Activated T-helper 1 cell treated with anti-CD3 and anti-CD28 coated beads, Interleukin-2, amount 50 U/mL, for 16 hours (primary cell): ENCODE measurements at places on chromosomes 2 and 18.

- no peak for DNase-seq
These were observed 36.9 kb downstream of the RPL37A start for GRCh38 chr2:216535454-216535995.

DNA sequence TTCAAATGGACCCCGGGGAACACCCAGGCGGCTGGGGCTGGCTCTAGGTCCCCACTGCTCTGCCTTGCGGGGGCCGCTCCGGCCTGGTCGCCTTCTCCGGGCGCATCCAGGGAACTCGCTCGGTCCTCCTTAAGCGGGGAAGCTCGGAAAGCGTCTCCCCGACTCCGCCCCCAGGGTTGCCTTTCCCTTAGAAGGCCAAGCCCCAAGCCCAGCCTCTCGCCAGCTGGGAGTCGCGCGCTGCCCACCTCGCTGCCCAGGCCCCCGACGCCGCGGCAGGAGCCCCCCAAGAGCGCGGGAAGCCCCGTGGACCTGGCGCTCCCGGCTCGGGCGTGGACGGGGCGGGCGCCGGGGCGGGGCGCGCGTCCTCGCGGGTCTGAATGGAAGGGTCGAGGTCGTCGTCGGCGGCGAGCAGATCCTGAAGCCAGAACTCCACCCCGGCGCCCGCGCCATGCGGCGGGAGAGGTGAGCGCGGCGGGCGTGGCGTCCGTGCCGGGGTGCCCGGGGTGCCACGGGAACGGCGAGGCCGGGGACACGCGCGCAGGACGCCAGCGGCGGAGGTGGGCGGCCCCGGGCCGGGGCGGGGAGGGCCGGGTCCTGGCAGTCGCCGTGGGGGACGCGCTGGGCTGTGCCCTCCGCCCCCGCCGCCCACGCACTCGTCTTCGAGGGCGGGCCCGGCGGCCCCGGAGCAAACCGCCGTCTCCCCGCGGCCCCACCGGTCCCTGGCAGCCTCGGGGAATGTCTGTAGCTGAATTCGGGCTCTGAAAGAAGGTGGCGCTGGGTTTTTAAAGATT lies at the start of gene BOK:
Gene BOK (plus strand): TSS at position 214 of the 791 bp plus-strand sequence. CDS start 739 bp downstream, outside the sequence.
- DNase-seq, result no peak

GRCh38 chr2:169265591-169265990 lies 96.7 kb downstream of the LRP2 start:
- no peak for DNase-seq

- DNase-seq, result no peak
These were observed 528 bp upstream of the PCGF1 start for GRCh38 chr2:74507926-74508520.

- DNase-seq, result no peak
These were observed 3.2 kb upstream of the SERPINE2 start for GRCh38 chr2:224042191-224042696.

GRCh38 chr2:40658941-40659340 lies 207.1 kb upstream of the SLC8A1 start:
- no peak for DNase-seq

- no peak for DNase-seq
These were observed 9.3 kb upstream of the NPC1 start for GRCh38 chr18:23595591-23595990.

DNA sequence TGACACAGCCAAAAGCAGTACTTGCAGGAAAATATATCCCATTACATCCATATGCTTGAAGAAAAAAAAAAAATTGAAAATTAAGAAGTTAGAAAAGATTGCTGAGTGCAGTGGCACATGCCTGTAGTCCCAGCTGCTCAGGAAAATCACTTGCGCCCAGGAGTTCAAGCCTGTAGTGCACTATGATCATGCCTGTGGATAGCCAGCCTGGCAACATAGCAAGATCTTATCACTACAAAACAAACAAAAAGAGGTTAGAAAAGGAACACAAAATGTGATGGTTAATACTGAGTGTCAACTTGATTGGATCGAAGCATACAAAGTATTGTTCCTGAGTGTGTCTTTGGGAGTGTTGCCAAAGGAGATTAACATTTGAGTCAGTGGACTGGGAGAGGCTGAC lies 361.9 kb downstream of the NYAP2 start:
- DNase-seq, result no peak

DNA sequence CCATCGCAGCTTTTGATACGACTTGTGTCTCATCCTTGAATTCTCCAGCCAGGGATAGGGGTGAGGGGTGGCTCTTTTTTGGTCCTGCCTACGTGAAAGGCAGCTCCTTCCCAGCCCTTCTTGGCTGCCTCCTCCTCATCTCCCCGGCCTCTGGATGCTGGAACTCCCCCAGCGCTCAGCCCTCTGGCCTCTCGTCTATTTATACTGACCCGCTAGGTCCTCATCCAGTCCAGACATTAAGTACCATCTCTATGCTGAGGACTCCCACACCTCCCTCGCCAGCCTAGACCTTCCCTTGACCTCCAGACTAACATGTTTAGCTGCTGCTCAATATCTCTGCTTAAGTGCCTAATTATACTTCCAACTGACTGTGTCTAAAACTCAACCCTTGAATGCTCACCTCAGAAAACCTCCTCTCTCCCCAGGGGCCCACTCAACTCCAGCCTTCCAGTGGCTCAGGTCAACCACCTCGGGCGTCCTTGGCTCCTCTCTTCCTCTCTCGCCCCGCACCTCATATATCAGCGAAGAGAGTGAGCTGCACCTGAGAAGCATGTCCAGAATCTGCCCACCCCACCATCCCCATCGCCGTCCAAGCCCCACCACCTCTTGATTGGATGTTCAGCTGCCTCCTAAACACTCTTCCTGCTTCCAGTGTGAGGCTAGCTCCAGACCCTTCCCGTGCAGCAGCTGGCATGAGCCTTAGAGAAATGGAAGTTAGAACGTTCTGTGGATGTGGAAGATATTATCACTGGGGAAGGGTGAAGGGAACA lies 34.8 kb downstream of the TOGARAM2 start:
- no peak for DNase-seq

- no peak for DNase-seq
These were observed 725.5 kb upstream of the ZEB2 start for GRCh38 chr2:145245268-145245870.

DNA sequence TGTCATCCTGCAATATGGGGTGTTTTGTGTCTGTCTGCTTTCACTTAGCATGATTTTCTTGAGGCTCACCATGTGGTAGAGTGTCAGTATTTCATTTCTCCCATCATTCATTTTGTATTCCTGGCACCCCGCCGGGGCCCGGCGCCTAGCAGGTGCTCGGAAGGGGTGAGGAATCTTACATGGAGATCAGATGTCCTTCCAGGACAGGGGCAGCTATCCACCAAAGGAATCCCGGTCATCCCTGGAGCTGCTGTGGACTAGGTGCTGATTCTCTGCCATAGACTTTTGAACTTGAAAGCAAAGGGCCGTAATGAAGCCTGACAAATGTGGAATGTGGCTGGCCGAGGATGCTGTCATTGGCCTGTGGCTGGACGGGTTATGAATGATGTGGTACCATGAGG lies 2.4 kb downstream of the PRELID3A start:
- DNase-seq, result no peak

DNA sequence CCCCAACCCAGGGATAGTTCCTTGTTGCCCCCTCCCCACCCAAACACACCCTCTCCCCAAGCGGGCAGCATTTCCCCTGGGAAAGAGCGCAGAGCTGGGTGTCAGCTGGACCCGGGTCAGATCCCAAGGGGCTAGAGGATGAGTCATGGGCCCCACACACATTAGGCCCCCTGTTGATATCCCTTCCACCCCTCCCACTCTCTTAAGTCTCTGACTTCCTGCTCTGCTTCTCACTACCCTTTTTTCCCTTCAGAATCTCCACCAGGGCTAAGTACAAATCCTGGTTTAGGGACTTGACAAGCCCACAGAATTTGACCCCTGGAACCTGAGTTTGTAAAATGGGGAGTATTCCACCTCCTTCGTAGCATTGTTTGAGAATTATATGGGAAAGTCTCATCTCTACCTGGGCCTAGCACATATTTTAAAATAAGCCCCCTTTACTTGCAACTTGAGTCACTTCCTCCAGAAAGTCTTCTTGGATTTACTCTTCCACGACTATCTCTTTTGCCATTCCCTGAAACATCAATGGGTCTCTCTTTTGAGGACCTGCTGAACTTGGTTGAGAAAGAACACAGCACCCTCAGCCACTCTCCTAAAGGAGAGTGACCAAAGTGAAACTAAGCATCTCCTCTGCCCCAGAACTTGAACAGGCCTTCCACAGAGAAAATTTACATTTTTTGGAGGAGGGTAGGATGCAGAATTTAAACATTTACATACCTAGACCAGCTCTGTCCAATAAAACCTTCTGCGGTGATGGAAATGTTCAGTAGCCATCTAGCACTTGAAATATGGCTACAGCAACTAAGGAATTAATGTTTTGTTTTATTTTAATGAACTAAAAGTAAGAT lies 4.7 kb downstream of the RTKN start:
- DNase-seq, result no peak

DNA sequence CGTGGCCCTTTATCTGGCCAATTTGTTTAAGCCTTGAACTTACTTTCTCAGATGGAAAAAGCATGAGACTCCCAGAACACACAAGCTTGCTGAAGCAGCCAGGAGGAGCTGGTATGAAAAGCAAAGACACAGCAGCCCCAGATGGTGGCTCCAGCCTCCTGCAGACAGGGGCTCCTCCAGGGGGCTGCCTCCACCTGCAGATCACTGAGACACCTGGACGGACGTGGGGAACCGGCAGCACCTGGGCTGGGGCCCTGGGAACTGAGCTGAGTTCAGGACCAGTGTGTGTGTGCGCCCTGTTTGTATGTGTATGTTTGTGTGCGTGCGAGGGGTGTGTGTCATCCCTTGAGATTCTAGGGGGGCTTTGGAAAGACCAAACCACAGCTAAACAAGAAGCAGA lies 8.6 kb downstream of the CYS1 start:
- no peak for DNase-seq

- DNase-seq, result no peak
These were observed 64.2 kb downstream of the STRADB start for GRCh38 chr2:201515573-201516246.

- DNase-seq, result no peak
These were observed 26.7 kb downstream of the PDCL3 start for GRCh38 chr2:100589527-100589926.

- no peak for DNase-seq
These were observed 486.9 kb upstream of the RAB6C start for GRCh38 chr2:129492548-129492947.

DNA sequence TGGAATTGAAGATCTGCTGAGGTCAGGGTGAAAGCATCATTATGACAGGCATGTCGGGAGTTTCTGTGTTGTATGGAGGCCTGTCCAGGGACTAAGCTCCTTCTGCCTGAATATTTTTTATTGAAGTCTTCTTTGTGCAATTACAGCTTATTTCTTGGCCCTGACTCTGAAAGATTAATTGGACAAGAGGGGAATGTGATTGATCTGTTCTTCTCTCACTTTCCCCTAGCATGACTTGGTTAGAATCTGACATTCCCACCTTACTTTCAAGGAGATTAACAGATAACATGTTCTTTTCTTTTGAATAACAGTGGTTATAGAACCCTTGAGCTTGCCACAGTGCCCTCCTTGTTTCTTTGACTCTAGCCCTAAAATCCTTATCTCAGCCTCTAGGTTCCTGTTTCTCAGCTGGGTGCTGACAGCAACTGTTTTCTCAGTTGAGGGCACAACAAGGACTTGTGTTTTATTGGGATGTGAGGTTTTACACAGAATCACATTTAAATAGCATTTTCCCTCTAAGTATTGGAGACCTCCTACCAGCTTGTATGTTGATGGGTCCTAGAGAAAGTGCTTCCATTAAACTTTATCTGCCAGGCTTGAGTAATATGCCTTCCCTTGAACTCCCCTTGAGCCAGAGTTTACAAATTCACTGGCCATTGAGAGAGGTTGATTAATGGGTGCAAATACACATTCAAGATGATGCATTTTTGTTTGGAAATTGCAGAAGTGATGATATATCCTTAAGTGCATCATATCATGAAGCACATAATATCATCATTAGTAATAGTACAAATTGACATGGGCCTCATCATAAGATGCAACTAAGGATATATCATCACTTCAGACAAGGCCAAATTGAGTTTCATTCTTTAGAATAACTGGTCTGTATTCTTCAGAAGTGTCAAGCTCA lies 12.5 kb downstream of the TTLL4 start:
- DNase-seq, result no peak

GRCh38 chr2:60555783-60556139 lies 2.3 kb upstream of the BCL11A start:
- no peak for DNase-seq

GRCh38 chr18:63259567-63260379 lies 59.8 kb downstream of the BCL2 start:
- no peak for DNase-seq

- DNase-seq, result no peak
These were observed 198.0 kb upstream of the AGAP1 start for GRCh38 chr2:235295831-235296230.

GRCh38 chr2:20052861-20053281 lies 1.4 kb upstream of the LAPTM4A start:
- no peak for DNase-seq

GRCh38 chr18:21739604-21740537 lies 721 bp upstream of the MIB1 start:
- no peak for DNase-seq

- DNase-seq, result no peak
These were observed 41.8 kb upstream of the LCLAT1 start for GRCh38 chr2:30405260-30405605.

DNA sequence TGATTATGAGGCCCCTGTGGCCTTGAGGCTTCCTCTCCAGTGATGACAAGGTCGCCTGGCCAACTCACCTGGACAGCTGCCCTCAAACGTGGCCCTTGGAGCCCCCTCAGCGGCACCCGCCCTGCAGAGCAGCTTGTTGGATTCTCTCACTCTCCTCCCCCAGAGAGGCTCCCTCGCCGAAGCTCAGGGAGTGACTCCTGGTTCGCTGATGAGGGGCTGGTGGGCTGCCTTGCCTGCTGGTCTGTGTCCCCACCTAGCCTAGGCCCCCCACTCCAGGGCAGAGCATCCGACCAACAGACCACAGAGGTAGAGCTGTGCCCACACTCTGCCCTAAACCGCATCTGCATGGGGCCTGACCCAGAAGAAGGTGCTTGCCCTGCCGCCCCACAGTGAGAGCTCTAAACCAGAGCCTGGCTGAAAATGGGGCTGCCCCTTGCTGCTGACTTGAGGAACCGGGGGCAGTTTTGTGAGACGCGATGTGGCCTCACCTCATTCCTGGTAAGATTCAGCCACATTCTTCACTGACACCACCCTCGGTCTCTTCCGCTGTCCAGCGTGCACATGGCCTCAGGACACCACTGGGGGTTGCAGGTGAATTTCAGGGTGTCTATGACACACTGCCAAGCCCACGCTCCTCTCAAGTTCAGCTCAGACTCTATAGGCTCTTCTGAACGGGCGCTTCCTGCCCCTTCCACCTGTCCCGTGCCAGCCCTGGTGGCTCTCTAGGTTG lies 131.6 kb downstream of the CABLES1 start:
- no peak for DNase-seq

DNA sequence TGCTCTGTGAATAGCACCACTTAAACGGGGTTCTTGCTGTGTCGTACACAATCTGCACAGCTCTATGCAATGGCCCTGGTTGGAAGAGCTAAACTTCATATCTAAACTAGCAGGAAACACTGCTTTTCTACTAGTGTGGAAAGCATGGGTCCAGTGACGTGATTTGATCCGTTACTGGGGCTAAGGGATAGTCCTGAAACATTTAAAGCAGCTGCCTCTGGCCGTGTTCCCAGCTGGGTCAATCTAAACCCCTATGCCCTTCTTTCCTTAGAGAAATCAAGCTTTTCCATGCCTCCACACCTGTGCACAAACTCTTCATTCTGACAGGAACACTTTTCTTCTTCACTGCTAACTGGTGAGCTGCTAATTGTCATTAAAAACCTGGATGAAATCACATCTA lies 5.4 kb upstream of the IGFBP5 start:
- no peak for DNase-seq

- no peak for DNase-seq
These were observed 3.2 kb downstream of the WBP1 start for GRCh38 chr2:74461187-74462053.

GRCh38 chr18:27546991-27547390 lies 361.9 kb upstream of the CHST9 start:
- no peak for DNase-seq
